ENCODE measurements at places on chromosomes 11 and 22.

DNA sequence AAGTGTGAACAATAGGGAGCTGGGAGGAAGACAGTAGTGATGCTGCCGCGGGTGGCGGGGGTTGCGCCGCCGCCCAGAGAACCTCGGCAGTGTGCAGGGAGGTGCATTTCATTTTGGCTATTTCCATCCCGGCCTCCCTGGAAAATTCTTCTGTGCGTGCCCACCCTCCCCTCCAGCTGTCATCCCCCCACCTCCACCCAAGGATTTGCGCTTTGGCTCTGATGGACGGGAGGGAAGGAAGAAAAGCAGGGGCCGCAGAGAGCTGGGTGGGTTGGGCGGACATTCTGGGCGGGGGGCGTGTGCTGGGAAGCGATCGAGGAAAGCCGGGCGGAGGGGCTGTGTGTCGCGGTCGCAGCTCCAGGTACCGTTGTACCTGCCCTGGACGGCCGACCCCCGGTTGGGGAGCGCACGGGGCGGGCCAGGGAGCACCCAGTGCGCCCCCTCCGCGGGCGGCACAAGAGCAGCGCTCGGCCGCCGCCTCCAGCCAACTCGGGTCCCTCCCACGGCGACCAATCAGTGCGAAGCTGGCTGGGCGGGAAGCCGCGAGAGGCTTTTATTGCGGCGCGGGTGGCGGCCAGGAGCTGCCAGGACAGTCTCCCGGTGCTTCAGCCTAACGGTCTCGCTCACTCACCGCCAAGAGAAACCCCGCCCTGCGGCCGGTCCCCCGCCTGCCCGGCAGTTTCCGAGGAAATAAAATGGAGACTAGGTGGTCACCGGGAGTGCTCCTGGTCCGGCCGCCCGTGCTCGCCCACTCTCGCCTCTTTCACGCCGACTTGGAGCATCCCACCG is 1.6 kb downstream of the NCAM1 start:
- DNase-seq, result no peak

DNA sequence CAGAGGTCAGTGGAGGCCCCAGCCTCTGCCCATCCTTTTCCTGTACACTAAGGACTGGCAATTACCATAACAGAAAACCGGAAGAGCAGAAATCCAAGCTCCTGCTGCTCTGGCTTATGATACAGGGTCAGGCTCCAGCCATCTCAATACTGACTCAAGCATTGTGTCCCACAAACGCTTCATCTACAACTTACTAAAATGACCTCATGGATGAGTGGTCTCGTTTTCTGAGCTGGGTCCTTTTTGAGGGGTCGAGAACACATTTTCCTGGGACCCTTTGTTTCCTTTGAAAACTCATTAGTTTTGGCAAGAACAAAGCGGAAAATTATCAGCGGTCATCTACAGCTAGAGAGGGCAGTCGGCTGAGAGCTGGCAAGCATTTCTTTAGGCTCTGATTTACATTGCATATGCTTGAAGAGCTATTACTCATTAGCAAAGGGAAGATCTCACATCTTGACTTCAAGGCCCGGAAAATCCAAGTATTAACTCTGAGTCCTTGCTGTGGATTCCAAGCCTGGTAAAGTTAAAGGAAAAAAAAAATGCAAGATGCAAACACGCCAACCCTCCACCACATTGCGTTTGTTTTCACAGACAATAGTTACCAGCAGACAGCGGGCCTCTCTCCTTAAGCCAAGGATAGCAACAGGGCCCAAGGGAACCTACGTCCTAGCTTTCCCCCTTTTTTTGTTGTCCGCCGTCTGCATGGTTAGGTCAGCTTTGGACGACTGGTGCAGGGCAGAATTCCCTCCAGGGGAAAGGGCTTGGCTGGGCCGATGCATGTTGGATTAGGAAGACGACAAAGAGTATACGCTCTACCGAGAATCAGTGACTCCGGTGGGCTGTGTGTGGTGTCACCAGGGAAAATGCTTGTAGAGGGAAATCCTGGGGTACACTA is 1.8 kb downstream of the TESMIN start:
- DNase-seq, result peak; percentile 13

- peak; percentile 42 for DNase-seq
Observed at GRCh38 chr22:24969560-24970301, 17.2 kb downstream of the KIAA1671 start.

DNA sequence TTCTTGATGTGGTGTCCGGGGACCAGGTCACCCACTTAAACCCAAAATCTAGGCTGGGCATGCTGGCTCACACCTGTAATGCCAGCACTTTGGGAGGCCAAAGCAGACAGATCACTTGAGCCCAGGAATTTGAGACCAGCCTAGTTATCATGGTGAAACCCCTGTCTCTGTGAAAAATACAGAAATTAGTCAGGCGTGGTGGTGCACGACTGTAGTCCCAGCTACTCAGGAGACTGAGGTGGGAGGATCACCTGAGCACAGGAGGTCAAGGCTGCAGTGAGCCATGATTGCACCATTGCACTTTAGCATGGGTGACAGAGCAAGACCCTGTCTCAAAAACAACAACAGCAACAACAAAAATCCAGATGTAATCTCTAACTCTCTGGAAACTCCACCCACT is 30.3 kb upstream of the FJX1 start:
- no peak for DNase-seq

GRCh38 chr11:58615559-58615958 is 6.9 kb upstream of the CNTF start:
- DNase-seq, result no peak

- DNase-seq, result no peak
Observed at GRCh38 chr11:113023228-113023627, 62.0 kb downstream of the NCAM1 start.

DNA sequence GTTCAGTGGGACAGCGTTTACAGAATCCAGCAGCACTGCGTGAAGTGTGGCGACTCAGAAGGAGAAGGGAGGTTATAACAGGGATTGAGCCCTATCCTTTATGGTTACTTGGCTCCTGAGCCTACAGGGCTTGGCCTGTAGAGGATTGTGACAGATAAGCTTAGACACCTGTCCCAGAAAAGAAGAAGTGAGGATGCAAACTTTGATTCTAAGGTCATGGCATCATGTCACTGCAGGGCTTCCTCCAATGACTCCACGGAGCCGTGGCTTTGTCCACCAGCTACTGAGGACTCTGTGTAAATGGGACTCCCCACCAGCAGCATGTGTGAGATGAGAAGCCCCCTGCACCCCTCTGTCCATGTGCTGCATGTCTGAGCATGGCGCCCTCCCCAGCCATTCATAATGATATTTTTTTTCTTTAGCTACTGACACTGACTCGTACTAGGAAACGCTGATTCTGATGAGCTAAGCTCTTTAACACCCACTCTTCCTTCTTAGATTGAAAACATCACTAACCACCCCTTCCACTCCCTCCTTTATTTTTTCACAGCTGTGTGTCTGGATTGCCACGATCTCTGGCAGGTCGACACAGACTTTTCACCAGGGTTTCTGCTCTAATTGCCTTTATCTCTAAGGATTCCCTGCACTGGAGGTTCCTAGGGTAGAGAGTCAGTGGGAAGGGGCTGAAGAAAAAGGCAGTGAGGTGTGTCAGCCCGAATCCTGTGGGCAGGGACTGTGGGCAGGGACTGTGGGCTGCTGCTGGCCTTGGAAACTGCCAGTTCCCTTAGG is 65.5 kb upstream of the TTC12 start:
- no peak for DNase-seq

- DNase-seq, result no peak
Observed at GRCh38 chr11:114308689-114309089, 12.5 kb downstream of the NNMT start.

DNA sequence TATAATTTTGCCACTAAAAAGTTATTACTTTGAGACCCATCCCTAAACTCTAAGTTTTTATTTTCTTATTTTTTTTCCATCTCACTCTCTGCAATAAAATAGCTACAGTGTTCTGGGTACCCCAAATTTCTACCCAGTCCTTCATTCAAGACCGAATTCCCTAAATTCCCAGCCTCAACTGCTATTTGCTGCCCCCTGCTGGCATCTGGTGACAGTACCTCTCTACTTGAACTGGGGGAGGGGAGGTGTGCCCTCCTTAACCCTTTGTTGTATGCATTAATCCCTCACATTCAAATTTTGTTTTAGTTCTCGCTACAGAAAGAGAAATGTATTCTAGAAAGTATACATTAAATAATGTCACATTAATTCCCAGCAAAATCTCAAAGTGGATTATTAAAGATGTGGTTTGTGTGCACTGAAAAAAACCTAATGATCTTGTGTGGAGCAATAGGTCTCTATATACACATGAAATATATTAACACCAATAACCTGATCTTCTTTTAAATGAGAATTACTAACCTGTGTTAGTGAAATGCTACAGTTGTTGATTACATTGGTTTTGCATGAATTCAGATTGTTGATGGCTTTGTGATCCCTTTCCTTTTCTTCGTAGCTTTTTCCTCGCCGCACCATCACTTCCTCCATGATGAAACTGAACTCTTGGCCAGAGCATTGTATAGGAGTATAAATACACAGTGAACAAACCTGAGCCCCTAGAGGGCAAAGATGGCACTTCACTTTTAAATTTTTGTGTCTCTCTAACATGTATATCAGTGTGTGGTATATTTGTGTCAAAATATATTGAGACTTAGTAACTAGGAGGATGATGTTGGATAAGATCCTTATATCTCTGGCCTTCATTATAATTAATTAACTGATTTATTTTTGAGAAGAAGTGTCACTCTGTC is 590.0 kb downstream of the METTL15 start:
- peak; percentile 69 for DNase-seq

DNA sequence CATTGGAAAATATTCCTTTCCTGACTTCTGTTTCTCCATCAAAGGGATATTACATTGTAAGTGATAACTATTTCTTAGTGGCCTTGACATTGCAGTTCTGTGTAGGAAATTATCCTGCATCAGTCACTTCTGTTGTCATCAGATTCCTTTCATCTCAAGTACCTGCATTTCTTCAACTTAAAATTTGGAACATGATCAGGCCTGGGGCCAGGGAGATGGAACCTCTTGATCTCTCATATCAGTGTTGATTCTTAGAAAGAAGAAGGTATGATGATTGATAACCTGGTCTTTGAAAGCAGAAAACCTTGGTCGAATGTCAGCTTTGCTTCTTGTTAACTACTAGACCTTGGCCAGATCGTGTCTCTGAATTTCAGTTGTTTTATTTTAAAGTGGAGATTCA is 93.6 kb downstream of the NAV2 start:
- DNase-seq, result no peak

GRCh38 chr22:48919187-48919590 is 908.5 kb downstream of the BRD1 start:
- no peak for DNase-seq

DNA sequence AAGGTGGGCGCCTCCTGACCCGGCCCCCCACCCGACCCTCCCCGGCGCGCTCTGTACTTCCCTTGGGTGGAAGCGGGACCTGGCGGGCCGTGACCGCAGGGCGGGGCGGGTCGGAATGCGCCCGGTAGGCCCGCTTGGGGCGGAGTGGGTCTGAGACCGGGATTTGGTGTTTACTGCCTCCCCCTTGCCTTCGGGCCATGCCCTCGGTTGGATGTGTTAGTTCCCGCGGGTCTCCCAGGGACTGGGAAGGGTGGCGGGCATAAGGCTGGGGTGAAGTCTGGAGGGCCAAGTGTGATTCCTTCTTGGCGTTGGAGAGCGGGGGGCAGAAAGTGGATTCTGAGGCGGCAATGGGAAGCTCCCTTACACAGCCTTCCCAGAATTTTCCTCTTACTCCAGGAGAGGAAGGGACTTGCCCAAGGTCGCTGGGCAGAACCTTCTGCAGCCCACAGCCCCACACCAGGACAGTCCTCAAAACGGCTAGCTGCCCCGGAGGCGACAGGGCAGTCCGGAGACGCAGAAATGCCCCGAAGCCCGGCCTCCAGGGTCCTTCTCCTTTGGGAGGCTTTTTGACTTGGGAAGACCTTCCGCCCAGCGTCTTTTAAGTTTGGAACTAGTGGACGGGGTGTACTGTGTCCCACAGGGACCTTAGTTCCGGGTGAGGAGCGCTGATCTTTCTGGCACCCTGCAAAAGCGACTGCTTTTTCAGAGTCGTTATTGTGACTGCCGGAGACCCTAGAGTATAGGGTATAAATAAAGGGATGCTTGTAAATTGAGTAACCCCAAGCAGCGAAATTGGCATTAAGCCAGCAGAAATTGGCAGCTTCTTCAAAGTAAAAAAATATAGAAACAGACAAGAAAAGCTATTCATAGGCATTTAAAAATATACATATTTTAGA is 647 bp downstream of the SWAP70 start:
- peak; percentile 67 for DNase-seq

DNA sequence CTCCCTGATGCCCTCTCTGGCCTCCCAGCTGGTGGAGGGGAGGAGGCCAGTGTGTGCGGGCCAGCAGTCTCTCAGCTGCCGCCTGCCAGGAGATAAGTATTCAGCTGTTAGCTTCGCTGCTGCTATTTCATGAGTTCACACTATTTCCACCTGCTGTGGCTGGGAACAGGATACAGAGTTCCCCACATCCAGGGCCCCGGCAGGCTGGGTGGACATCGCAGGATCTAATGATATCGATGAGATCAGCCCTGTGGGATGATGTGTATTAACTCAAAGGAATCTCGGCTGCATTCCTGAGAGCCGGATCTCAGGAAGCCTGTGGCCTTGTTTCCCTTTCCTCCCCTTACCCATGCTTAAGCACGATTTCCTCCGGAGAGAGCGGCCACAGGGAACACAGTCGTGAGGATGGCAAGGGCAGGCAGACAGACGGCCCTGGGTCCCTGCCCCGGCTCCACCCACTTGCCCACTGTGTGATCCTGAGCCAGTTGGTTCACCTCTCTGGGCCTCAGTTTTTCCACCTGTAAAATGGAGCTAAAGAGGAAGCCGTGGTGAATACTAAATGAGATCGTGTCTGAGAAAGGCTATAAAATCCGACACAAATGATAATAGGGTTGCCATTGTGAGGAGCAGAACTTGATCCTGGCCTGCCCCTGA is 6.5 kb upstream of the PVALB start:
- peak; percentile 58 for DNase-seq

GRCh38 chr11:69642549-69642912 is 1.6 kb downstream of the CCND1 start:
- no peak for DNase-seq

- no peak for DNase-seq
Observed at GRCh38 chr22:33952776-33953175, 32.5 kb upstream of the LARGE1 start.

DNA sequence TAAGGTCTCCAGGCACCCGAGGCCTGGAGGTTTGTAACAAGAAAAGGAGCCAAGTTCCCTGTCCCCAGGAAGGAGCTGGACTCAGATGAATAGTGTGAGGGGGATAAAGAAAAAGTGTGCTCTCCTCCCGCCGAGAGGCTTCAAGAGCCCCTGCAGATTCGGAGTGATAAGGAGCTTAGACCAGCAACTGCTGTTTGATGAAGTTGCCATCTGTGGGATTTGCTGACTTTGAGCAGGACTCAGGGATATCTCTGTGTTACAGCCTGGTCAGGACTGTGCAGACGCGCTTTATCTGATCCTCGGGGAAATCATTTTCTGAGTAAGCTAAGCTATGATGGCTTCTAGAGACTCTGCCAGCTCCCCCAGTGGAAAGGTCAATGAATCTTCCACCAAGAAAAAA is 1017.0 kb downstream of the TBC1D22A start:
- DNase-seq, result no peak

- no peak for DNase-seq
Observed at GRCh38 chr22:49011379-49011768, 816.3 kb downstream of the BRD1 start.

GRCh38 chr22:44191036-44191454 is 10.3 kb downstream of the PARVG start:
- peak; percentile 16 for DNase-seq

All from ELR (cell line).